ENCODE measurements at places on chromosomes 2 and 18. TPM values are rescaled to one million over a fixed set of nuclear protein-coding genes. Genes with fewer than 3 reads are reported as not detected.
A peak's percentile ranks its signal among the peaks of the same experiment; 100 is the strongest.

Gene B3GNT7
- total RNA-seq = 1.7 TPM

Gene HNMT
- total RNA-seq = 93.6 TPM

Gene FOXI3
- not detected for total RNA-seq

Gene ABHD1
- total RNA-seq = 0.09 TPM

DNA sequence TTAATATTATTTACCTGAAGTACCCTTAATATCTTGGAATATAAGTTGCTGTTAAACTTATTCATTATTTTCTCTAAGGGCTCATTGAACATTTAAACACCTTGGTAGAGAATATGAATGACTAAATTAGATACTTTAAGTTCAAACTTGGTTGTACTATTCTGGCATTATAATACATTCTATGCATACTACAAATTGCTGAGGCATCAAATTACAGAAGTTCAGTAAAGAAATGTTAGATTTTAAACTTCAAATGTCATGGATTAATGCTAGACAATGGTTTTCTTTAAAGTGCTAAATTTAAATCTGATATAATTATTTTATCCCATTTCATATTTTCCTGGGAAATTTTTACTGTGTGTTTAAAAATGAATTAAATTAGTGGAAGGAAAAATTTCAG, 63.1 kb downstream of the CDCA7 start:
- H3K27me3 ChIP-seq = no peaks in the 10 kb centered on the region
- no peaks in the 10 kb centered on the region for H3K36me3 ChIP-seq
- no peak overlapping the region for H3K27ac ChIP-seq
- DNase-seq = no peak
- no peak overlapping the region for H3K4me3 ChIP-seq
- no peaks in the 10 kb centered on the region for H3K4me1 ChIP-seq

GRCh38 chr2:190838492-190838910, 42.1 kb upstream of the GLS start:
- no peaks in the 10 kb centered on the region for H3K36me3 ChIP-seq
- no peaks in the 10 kb centered on the region for H3K4me1 ChIP-seq
- no peak overlapping the region for H3K4me3 ChIP-seq
- H3K27me3 ChIP-seq = no peaks in the 10 kb centered on the region

GRCh38 chr18:38329145-38329544, 763.5 kb upstream of the CELF4 start:
- no peak for DNase-seq
- no peaks in the 10 kb centered on the region for H3K4me1 ChIP-seq
- no peaks in the 10 kb centered on the region for H3K27me3 ChIP-seq
- no peak overlapping the region for H3K27ac ChIP-seq
- no peaks in the 10 kb centered on the region for H3K36me3 ChIP-seq

DNA sequence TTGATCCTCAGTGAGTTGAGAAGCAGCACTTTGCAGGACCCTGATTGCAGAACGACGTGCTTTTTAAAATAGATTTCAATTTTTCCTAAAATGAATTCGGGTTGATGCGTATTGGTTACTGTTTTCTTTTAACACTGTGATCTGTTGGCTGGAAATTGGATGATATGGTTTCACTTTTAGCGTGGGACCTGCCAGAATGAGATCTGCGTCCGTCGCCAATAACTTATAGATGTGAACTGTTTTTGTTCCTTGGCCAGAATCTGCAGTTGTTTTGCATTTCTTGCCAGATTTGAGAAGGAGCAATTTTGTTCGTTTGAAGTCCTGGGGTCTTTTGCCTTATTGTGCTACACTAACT, 703 bp downstream of the UGGT1 start:
- H3K27ac ChIP-seq = peak overlapping the region; percentile 82
- peak overlapping the region; percentile 97 for H3K4me3 ChIP-seq
- DNase-seq = no peak
- peaks cover 10% of the 10 kb centered on the region for H3K4me1 ChIP-seq

All from liver (tissue), 10 donors.